Right ventricle myocardium superior (tissue), 1 donor: ENCODE measurements at places on chromosomes 2 and 18. TPM values are rescaled to one million over a fixed set of nuclear protein-coding genes. Genes with fewer than 3 reads are reported as not detected.

Gene ATP8B1
- total RNA-seq, result 5.9 TPM

Gene APCDD1
- 27.0 TPM for total RNA-seq

Gene CCDC74A
- 0.35 TPM for total RNA-seq

Gene CCDC150
- total RNA-seq, result 0.97 TPM

Gene PKDCC
- 120 TPM for total RNA-seq

Gene IL1RN
- total RNA-seq, result 0.51 TPM
